NCI-H1105 (cell line): ENCODE measurements at places on chromosomes 2 and 18.

DNA sequence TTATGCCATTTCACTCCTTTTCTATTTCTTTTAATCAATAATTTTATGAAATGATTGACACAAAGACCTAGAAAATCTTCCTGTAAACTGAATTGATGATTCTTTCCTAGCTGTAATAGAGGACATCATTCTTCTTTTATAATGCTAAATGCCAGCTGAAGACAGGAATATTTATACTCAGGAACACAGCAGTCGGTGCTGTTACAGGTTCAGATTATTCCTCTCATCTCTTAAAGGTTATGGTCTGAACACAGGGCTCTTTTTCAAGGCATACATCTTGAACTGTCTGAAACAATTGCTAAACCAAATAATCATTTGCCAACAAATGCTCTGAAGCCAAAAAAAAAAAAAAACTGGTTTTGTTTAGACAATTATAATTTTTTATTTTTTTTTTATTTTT is 305.0 kb upstream of the MMADHC start:
- DNase-seq: no peak

- no peak for DNase-seq
These were observed 136.2 kb downstream of the RGPD3 start for GRCh38 chr2:106332054-106332453.

DNA sequence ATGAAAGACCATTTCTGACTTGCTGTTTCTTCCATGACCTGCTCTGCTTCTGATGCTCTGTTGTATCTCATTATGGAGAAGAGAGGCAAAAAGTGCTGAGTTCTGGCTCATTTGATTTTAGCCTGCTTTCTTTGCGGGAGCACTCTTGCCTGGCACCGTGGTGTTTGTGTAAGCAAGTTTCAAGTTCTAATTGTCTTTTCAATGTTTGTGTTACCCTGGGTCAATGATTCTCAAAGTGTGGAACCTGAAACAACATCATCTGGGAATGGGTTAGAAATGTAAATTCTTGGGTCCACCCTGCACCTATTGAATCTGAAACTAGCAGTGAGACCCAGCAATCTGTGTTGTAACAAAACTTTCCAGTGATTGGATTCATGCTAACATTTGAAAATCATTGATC is 85.5 kb upstream of the STON1 start:
- no peak for DNase-seq

- no peak for DNase-seq
These were observed 83.0 kb downstream of the MARCO start for GRCh38 chr2:119025013-119025412.

GRCh38 chr18:58359620-58360019 is 269.3 kb downstream of the ALPK2 start:
- no peak for DNase-seq

- DNase-seq: no peak
These were observed at the start of gene METTL8 for GRCh38 chr2:171433763-171434012. Gene METTL8 (minus strand): TSS chr2:171433990. CDS start chr2:171392185, 41,805 bp downstream.

DNA sequence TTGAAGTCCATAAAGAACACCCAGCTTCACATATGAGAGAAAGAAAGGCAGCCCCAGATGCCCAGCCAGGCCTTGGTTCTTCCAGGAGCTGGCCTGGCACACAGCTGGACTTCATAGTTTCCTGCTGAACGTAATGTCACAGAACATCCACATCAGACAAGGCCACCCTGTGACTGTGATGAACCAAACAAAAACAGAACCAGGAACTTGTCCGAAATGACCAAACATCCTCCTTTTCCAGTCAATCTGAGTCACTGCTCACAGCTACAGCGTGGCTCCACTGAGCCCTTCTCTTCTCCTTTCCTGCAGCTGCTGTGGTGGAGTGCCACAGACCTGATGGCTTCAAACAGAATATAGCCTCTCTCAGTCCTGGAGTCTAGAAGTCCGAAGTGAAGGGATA is 45.4 kb upstream of the PAPOLG start:
- DNase-seq: no peak

DNA sequence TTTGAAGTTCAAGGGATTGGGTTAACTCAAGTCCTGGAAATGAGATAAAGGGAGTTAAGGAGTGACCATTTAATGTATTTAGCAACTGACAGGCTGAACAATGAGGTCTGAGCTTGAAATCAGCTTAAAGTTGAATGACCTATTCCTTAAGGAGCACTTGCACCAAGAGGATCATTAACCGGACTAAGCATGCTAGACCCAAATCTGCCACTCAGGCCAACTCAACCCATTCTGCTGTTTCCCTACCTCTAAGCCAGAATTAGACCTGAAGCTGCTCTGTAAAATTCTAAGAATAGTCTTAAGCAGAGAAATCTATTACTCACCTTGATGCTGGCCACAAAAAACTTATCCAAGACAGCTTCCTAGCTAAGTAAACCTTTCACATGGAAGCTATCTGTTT is 59.8 kb downstream of the SPRED2 start:
- DNase-seq: no peak

DNA sequence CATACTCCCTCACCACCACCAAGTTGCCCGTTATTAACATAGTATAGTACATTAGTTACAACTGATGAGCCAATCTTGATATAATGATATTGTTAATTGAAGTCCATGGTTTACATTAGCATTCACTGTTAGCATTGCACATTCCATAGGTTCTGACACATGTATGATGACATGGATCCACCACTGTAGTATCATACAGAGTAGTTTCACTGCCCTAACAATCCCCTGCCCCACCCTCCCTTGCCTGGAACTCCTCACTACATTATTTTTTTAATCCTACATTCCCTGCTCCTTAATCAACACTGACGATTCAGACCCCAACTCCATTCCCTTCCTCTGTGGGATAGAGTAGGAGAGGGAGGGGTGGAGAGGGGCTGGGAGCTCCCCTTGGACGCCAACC is 20.2 kb upstream of the ST3GAL5 start:
- DNase-seq: no peak

- DNase-seq: no peak
These were observed 48.0 kb downstream of the DDX18 start for GRCh38 chr2:117862459-117862858.

DNA sequence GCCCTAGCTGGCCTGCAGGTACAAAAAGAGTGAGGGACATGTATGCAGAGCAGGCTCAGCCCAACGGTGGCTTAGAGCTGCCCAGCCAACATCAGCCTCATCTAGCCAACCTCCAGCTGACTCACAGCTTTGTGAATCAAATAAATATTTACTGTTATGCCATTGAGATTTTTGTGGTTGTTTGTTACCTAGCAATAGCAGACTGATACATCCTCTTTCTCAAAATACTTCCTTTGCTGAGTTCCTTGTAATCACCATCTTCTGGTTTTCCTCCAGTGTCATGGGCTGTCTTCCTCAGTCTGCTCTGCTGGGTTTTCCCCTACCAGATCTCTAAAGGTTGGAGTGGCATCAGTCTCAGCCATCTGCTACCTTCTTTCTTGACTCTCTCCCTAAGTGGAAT is 126.6 kb upstream of the SLC1A4 start:
- DNase-seq: no peak

GRCh38 chr18:56649996-56650395 is 1.2 kb upstream of the WDR7 start:
- no peak for DNase-seq

DNA sequence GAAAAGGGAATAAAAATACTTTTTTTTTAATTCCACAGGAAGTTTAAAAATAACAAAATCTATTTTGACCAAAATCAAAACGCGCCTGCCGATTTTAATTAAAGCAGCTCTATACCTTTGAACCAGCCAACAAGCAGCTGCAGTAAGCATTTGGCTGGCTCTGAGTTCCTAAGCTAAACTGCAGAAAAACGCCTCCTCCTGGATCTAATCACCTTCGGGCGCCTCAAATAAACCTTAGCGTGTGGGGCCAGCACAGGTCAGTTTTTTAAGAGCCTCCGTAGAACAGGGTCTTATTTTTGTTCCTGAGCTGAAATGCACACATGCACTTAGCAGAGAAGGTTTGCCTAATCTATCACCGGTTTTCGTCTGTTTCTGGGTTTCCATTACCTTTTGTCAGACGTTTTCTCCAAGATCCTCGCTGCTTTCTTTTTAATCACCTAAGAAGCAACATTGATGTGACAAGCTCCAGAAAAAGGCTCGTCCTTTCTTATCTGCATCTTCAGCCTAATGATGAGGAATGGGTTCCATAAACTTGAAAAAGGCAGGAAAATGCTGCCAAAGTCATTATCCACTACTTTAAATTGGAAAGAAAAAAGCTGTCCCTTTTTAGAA is 64.7 kb upstream of the HNRNPA3 start:
- DNase-seq: no peak

DNA sequence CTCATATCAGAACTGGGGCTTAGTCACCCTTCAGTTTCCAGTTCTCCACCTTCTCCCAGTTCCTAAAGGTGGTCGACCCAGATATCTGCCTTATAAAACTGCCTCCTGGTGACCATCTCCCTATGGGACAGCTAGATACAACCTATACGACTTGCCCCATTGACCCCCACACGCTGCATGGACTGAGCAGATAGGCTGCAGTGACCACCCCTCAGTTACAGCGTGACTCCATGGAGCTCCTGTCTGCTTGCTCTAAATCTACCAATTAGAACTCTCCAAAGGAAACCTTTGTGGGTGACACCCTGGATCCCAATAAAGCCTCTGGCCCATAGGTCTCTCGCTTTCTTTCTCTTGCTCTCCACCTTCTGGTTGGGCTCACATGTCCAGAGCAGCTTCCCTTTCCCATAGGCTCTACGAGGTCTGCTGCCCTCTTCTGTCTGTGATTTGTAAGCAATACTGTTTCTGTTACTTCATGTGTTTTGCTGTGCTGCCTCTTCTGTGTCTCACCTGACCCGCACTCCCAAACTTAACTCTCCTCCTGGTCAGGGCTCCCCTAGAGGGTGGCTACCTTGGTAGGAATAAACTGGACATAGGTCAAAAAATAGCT is 971.3 kb upstream of the FAM98A start:
- no peak for DNase-seq

DNA sequence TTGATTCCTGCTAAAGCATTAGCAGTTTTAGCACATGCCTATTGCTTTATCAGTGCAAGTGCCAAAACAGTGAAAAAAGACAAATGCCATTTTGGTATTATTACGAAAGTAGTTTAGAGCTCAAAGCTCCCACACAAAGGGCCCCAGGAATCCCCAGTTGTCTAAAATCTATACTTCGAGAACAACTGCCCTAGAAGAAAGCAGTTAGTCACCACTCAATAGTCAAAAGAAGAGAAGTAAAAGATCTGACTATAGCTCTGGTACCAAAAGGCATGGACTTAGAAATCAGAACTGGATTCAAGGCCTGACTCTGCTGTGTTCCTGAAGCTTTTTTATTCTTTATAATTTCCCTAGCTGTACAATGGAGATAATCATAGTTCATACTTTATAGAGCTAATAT is 21.8 kb downstream of the SCN3A start:
- no peak for DNase-seq

DNA sequence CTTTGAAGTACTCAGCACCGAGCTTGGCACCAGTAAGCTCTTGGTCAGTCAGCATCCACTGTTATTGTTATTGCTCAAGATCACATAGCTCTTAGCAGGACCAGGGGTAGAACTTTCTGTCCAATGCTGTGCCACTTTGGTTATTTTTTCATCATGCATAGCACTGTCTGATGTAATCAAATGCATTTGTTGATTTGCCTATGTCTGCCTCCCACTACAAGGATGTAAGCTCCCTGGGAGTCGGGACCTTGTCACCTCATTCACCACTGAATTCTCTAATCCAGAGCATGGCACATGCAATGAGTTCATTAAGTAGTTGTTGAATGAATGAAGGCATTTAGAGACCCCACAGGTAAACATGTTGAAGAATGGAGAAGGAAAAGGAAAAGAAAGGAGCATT is 29.0 kb upstream of the DLX1 start:
- no peak for DNase-seq

DNA sequence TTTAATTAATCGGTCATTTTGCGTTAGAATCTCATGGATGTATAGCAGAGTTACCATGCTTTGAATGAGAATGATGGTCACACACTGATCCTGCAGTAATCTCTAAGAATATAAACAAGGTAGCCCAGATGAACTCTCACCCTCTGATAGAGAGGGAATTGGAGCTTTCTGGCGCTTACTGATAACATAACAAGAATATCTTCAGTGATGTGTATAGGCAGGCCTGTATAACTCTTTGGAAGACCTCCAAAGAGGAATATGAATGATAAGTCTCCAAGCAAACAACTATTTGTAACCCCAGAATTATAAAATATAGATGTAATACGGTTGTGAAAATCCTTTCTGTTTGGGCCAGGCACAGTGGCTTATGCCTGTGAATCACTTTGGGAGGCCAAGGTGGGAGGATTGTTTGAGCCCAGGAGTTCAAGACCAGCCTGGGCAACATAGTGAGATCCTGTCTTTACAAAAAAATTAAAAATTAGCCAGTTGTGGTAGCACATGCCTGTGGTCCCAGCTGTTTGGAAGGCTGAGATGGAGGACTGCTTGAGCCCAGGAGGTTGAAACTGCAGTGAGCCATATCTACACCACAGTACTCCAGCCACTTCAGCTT is 52.5 kb upstream of the LTBP1 start:
- DNase-seq: no peak
